T-helper 9 cell (primary cell): ENCODE measurements at places on chromosomes 3 and 15.

GRCh38 chr3:105516972-105517371 is 150.3 kb downstream of the ALCAM start:
- no peak for DNase-seq

DNA sequence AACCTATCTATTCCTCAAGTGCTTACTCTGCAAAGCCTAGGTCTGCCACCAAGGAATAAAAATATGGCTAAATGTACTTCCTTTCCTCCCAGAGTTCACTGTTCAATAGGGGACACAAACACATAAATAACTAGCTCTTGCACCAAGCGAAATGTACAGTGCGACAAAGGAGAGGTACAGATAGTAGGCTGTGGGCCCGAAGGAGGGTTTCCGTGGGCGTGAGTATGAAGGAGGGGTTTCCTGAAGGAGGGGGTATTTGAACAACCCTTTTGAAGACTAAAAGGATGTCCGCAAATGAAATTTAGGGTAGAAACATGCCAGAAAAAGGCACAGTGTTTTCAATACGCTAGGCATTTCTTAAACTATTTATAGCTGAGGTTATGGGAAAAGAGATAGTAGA is 207.9 kb downstream of the LPP start:
- DNase-seq, result no peak

- DNase-seq, result no peak
Measured at GRCh38 chr3:46847744-46848143, 15.5 kb downstream of the MYL3 start.

DNA sequence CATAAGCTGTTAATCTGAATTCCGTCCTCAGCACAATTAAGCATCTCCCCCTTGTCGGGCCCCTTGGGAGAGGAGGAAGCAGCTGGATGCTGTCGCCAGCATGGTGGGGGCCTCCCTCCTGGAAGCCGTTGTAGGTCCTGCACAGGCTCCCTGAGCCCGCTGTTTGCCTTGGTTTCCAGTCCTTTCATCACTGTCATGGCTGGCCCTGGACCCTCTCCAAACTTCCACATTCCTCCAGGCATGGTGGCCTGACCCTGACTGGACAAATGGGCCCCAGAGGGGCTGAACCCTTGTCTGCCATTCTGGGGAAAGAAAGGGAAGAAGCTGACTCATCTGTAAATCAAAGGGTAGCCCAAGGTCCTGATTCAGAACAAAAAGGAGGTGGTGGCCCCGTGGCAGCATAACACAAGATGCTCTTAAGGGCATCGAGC is 300.5 kb upstream of the LRRFIP2 start:
- no peak for DNase-seq

- no peak for DNase-seq
Measured at GRCh38 chr15:22861161-22861560, 22.7 kb downstream of the NIPA2 start.

DNA sequence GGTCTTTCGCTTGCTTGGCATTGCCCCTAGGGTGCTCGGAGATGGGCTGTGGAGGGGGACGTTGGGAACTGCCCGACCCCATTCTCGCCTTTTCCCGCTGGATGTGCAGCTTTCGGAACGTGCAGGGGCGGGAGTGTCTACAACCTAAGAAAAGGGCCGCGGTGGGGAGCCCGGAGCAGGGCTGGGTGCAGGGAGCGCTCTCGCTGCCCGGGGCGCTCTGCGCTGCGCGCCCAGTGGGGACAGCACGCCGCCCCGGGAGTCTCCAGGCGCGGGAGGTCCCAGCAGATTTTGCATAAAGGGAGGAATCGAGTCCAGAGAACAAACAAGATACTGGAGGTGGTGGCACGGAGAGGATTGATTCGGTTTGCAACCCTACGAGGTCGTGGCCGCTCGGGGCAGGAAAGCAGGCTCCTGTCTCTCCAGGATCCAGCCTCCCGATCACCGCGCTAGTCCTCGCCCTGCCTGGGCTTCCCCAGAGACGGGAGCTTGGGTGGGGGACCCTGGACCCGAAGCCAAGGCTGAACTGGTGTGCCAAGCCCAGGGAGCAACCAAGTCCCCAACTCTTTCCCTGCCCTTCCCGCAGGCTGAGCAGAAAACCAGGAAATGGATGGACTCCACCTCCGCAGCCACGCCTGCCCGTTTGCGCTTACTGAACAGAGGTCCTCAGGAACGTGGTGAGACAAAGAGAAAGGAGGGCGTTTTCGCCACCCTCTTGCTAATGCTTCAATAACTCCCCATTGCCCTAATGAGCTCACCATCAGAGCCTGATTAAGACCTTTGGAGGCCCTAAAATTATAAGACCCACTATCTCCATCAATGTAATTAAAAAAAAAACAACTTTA is 59.7 kb downstream of the NOX5 start:
- no peak for DNase-seq
